MV-4-11 (cell line): ENCODE measurements at places on chromosomes 7 and 10.

DNA sequence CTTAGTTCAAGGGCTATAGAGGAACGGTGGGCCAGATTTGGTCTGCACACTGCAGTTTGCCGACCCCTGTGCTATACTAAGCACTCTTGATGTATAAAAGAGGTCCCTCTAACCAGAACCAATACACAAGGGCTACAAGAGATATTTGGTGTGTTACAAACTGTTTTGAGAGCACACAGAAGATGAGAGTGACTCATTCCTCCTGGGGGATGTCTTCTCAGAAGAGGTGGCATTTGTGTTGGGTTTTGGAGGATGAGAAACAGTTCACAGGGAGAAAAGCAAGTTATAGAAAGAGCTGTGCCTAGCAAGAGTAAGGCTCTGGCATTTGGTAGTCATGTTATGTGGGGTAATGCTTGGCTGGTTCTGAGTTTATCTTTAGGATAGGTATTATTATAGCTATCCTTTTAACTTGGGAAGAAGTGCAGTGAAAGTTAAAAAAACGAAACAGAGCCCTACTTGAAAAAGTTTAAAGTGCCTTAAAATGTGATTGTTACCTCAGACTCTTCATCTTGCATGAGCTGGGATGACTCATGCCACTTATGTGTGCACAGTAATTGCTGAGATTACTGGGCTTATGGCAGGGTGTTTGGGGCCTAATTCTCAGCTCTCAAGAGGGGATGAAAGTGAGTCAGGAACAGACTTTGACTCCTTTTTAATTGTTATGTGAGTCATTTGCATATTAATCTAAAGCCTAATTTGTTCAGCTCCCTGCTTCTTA is 160.4 kb downstream of the KIF20B start:
- DNase-seq, result peak; percentile 78

DNA sequence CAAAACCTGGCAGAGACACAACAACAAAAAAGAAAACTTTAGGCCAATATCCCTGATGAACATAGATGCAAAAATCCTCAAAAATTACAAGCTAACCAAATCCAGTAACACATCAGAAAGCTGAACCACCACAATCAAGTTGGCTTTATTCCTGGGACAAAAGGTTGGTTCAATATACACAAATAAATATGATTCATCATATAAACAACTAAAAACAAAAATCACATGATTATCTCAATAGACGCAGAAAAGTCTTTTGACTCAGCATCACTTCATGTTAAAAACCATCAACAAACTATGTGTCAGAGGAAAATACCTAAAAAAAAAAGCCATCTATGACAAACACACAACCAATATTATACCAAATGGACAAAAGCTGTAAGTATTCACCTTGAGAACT is 283.5 kb downstream of the THSD7A start:
- DNase-seq, result no peak

DNA sequence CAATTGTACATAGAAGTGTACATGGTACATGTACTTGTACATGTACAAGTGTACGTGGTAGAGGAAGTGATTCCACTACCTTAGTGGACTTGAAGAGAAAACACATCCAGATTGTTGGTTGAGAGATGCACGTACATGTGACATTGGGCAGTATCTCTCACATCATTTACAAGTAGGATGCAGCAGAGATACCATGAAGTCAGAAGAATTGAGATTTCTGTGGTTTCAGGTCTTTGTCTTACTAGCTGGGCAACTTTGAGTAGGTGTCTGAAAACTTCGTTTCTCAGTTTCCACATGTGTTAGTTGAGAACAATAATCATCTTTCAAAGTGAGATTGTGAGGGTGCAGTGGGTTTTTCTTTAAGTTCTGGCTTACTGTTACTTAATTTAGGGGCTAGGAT is 21.5 kb downstream of the CLDN12 start:
- no peak for DNase-seq

- no peak for DNase-seq
Observed at GRCh38 chr10:78829565-78829964, 239.2 kb upstream of the ZMIZ1 start.

DNA sequence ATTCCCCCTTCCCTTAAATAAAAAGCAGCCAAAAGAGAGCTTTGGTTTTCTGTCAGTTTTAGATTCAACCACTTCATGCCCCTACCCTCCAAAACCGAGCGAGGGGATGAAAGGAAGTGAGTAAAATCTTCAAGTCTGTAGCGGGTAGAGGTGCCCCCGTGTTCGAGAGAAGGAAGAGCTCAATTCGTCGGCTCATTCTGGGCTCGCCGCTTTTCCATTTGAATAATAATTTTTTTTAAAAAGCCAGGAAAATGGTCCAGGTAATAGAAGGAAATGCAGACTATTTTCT is 436.2 kb upstream of the GALNT17 start:
- no peak for DNase-seq

DNA sequence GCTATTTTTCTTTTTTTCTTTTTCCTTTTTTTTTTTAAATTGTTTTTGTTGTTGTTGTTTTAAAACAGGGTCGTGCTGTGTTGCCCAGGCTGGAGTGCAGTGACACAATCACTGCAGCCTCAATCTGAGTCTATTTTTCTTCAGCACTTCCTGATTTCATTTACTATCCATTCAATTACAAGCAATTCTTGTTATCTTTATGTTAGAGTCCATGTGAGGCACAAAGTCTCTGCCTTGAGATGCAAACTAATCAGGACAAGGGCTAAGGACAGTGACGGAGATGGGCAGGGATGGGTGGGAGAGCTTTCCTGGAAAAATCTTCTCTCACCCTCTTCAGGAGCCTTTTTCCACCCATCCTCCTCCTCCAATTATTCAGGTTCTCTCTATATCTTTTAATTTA is 157.3 kb upstream of the AUTS2 start:
- DNase-seq, result no peak

GRCh38 chr7:88184848-88185304 is 35.0 kb downstream of the SRI start:
- no peak for DNase-seq

GRCh38 chr7:41538810-41539724 is 163.8 kb downstream of the INHBA start:
- no peak for DNase-seq
